ENCODE measurements at places on chromosomes 4 and X.
A peak's percentile ranks its signal among the peaks of the same experiment; 100 is the strongest.

GRCh38 chr4:152168987-152169616 lies 366.8 kb downstream of the FBXW7 start:
- DNase-seq, result no peak

DNA sequence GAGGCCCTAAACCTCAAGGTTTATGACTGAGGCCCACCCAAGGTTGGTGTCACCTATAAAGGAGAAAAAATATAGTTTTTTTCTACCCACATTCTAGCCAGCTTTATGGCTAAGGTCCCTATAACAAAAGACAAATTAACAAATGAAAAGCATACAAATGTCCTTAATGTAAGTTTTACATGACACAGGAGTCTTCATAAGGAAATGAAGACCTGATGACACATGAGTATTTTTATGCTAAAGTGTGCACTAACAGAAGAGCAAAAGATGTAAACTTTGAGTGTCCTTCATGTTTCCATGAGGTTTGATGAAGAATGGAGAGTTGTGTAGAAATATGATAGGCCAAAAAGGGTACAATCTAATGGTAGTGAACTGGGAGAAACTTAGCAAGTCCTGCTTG lies 114.7 kb upstream of the INTU start:
- DNase-seq, result no peak

DNA sequence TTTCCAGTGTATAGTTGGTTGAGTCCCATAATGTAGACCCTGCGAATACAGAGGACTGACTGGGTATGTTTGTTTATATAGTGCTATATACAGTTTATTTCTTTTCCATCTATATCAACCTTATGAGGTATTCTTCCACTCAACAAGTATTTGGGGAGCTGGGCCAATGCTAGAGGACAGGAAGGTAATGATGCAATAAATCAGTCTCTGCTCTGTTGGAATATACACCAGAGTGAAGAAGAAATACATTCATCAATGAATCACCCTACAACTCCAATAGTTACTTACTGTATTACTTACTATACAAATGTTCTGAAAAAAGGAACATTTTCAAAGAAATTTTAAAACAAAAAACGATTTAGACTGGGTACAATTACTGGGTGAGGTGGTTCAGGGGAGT lies 2.1 kb upstream of the ARSJ start:
- DNase-seq, result no peak

GRCh38 chrX:57596109-57596508 lies 4.3 kb downstream of the ZXDB start:
- no peak for DNase-seq

DNA sequence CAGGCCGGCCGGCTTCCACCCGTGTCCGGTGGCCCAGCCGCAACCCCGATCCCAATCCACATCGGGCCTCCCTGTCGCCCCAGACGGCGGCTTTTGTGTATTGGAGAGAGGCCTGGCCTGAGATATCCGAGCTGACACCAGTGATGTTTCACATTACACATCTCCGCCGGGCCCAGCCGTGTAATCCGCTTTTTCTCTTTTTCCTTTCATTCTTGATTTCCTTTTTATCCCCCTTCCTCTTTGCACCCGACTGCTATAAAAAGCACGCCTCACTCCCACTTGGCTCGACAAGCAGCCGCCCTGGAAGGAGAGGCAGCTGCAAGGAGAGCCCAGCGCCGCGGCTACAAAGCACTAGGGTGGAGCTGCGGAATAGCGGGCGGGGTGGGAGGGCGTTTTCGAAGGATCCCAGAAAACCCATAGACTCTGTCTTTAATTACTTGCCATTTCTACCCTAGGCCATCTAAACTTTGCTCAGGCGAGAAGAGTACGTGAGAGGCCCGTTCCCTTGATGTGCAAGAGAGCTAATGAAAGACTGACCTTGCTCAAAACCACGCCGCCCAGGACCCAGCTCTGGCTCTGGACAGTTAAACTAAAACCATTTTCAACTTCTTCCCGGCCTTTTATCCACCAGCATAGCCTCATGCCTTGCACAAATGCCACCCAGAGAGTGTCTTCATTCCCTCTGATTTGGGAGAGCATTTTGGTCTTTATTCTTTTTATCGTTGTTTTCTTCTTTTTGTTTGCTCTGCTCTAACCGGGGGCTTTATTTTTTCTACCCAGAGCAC lies 3.2 kb downstream of the PITX2 start:
- no peak for DNase-seq

DNA sequence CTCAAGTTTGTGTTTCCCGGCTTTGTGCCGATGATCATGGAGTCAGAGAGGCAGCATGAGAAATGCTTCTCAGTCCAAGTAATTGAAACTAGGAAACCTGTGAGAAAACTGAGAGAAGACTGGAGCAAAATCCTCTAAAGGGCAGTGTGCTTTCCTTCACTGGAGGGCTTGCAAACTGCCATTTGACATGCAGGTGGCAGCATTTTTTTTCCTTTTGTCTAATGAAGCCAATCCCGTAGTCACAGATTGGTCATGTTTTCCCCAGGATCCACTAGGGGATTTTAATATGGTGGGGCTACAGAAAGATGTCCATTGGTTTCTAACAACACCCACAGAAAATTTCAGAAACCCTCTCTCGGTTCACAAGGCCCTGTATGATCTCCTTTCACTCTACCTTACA lies 117.4 kb upstream of the NUDT10 start:
- DNase-seq, result no peak

- no peak for DNase-seq
Measured at GRCh38 chrX:37753384-37753783, 26.5 kb upstream of the CYBB start.

GRCh38 chr4:125091-125771 lies 930 bp downstream of the ZNF718 start:
- DNase-seq, result no peak

DNA sequence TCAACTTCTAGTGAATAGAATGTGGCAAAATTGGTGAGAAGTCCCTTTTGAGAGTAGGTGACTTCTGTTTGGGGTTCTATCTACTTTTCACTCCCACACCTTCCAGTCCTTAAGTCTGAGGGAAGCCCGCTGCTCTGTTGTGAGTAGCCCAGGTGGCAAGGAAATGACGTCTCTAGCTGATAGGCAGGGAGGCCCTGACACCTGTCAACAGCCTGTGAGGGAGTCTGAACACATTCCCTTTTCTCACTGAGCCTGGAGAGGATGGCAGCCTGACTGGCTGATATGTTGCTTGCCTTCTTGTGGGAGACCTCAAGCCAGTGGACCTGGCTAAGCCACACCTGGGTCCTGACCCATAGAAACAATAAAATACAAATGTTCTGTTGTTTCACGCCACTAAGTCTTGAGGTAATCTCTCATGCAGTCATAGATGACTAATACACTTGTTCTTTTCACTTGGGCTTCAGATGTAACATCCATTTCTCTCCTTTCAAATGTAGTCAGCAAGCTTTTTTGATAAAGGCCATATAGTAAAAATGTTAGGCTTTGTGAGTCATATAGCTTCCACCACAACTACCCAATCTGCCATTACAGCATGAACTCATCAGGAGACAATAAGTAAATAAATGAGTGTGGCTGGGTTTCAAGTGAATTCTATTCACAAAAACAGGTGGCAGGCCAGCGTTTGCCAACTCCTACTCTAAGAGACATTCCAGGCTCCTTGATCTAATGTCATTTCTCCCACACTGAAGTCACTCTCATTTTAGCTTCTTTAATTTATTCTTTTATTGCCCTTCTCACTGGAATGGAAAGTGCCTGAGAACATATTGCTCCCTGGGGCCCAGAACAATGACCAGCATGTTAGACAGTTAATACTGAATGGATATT lies 265.1 kb upstream of the MAD2L1 start:
- no peak for DNase-seq

DNA sequence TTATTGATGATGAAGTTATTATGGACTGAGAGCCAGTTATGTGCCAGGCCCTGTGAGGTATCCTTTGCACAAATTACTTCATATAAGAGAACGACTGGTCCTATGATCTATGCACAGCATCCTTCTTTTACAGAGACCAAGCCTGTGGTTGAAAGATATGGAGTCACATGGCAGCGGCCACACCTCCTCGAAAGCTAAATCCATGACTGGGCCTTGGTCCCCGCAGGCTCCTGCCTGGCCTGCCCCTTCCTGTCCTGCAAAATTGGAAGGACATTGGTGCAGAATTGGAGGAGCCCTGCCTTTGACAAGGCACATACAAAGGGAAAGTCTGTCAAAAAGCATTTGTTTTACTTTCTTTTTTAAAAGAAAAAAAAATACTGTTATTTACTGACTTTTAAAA lies 18.3 kb downstream of the SORBS2 start:
- no peak for DNase-seq

GRCh38 chrX:102652031-102652688 lies 877 bp downstream of the GPRASP1 start:
- no peak for DNase-seq

GRCh38 chrX:108468486-108468885 lies 28.8 kb downstream of the COL4A5 start:
- DNase-seq, result peak; percentile 52
